Skin of body (tissue), 3 donors: ENCODE measurements at places on chromosomes 6 and 20. TPM values are rescaled to one million over a fixed set of nuclear protein-coding genes. Genes with fewer than 3 reads are reported as not detected.
A peak's percentile ranks its signal among the peaks of the same experiment; 100 is the strongest.

DZANK1 gene
- 1.7 TPM for total RNA-seq

DNA sequence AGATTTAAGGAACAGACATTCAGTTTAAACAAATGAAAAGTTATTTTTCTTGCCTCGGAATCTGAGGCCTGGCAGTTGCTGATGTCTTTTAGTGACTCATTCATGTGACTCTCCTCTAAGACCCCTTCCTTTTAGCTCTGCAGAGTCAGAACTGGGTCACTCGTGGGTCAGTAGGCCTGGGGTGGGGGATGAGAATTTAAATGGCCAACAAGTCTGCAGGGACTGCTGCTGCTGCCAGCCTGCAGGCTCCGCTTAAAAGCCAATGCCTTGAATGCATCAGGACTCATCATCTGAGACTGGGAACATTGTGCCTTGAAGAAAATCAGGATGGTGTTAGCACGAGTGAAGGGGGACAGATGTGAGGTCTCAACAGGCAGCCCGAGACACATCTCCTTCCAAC is 404.3 kb downstream of the CDH26 start:
- no peak for DNase-seq

DNA sequence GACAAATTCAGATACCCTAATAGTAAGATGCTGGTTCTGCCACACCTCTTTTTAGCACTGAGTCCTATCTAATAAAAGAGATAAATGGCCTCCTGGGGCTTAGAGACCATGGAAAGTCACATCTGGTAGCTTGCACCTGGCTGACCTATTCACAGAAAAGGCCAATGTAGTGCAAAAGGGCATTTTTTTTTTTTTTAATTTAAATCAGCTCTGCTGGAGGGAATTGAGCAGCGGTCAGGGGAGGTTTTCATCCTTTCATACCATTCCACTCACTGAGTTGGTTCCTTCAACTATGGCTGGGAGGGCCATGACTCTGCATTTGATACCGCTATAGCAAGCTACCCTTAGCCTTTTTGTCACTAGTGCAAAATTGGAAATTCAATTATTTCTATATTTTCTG is 20.1 kb upstream of the HS3ST5 start:
- no peak for DNase-seq

GRCh38 chr20:4445784-4446183 is 275.9 kb upstream of the PRND start:
- DNase-seq = peak; percentile 46

DNA sequence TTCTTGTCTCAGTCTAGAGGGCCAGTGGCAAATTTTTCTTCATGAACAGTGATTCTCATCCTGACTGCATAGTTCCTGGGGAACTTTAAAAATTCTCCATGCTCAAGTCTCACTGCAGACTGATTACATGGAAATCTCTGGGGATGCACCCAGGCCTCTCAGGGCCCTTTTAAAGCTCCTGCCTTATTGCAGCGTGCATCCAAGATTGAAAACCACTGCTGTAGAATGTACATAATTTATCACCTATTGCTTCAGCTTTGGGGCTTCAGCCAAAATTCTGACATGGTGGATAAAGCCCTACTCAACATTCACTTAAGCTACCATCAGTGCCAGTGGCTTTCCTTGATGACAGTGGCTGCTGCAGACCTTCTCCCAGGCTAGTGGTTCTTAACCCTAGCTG is 143.8 kb downstream of the BTBD3 start:
- DNase-seq = no peak

- no peak for DNase-seq
Measured at GRCh38 chr20:34680586-34681175, 3.8 kb upstream of the PIGU start.

TMEM244 gene
- total RNA-seq = 4.2 TPM

DNA sequence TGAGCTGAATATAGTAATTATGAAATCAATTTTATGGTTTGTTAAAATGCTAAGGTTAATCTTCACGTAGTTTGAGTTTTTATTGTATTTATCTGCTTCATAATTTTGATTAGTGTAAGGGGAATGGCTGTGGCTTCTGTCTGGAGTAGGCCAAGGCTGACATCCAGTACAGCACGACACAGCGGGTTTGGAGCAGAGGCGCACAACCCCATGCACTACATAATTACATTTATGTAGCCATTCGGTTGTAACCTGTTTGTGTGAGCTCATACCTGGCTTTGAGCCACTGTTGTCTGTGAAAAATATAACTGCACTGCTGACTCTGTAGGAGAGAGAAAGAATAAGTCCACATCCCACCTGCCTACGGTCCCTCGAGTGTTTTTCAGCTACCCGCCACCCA is 615.5 kb downstream of the EYS start:
- no peak for DNase-seq

GRCh38 chr6:136701045-136701444 is 91.2 kb downstream of the MAP3K5 start:
- DNase-seq = no peak

DNA sequence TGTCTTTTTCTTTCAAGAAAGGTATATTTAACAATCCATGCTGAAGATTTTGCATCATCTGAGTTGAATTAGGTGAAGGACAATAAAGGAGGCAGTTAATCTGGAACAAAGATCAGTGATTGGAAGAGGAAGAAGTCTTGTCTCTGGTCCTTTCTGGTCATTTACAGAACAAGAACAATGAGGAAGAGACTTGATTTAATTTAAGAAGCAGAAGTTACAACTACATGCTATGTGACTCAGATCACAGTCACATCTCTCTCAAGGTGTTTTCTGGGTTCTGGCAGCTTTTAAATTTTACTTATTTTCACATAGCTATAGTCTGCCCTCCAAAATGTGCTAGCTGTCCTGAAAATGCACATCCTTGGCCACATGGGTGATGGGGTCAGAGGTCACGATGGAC is 53.5 kb upstream of the DEK start:
- DNase-seq = no peak

GRCh38 chr6:149079911-149080491 is 237.5 kb upstream of the TAB2 start:
- peak; percentile 32 for DNase-seq

GRCh38 chr6:56507517-56507916 is 135.2 kb downstream of the DST start:
- DNase-seq = no peak

- DNase-seq = peak; percentile 76
Measured at GRCh38 chr6:24919056-24919892, 16.5 kb downstream of the RIPOR2 start.

CSTF1 gene
- total RNA-seq = 23.0 TPM

GRCh38 chr6:6825193-6825784 is 236.8 kb downstream of the LY86 start:
- no peak for DNase-seq

GRCh38 chr20:40953856-40954255 is 74.8 kb upstream of the TOP1 start:
- no peak for DNase-seq

ANGPT4 gene
- 0.10 TPM for total RNA-seq

- no peak for DNase-seq
Measured at GRCh38 chr20:43415661-43416430, 41.9 kb upstream of the SRSF6 start.

ADGRB3 gene
- 3.3 TPM for total RNA-seq

DNA sequence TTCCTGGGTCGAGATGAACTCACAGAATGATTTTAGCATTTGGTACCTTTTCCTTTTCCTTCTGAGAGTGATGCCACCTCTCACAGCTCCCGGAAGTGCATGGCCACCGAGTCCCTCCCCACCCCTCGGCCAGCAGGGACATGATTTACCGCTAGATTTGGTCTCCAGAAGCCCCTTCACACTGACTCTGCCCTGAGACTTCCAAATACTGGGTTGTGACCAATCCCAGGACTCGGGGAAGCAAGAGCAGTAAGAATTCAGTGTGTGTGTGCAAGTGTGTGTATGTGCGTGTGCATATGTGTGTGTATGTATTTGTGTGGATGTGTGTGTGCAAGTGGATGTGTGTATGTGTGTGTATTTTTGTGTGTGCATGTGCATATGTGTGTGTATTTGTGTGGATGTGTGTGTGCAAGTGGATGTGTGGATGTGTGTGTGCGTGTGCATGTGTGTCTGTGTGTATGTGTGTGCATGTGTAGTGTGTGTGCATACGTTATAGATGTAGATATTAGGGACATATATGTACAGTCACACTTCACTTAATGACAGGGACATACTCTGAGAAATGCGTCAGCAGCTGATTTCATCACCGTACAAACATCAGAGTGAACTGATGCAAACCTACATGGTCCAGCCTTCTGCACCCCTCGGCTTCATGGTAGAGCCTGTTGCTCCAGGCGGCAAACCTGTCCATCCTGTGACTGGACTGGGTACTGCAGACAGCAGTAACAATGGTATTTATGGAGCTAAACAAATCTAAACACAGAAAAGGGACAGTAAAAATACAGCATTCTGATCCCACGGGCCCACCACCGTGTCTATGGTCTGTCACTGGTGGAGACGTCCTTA is 374.5 kb downstream of the TAF4 start:
- DNase-seq = no peak

UNC93A gene
- total RNA-seq = 0.69 TPM

TSHZ2 gene
- total RNA-seq = 10.1 TPM

DNA sequence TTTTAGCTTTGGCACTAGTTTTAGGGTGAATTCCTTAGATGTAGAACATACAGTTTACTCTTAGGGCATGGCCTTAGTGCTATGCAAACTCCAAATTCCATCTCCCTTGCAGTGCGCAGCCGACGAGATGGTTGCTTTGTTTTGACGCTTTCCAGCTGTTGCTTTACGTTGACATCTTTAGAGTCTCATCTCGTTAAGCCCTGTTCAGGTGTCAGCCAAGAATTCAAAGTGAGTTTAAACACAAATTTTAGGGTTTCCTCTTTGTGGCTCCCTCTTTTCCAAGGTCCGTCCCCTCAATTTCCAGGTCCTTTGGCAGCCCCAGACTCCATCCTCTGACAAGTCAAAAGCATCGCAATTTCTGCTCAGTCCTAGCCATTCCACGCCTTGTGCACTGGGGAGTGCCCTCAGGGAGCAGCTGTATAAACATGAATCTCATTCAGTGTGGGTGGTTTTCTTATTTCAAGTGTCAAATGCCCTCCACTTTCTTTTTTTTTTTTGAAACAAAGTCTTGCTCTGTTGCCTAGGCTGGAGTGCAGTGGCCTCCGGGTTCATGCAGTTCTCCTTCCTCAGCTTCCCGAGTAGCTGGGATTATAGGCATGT is 14.1 kb upstream of the MAK start:
- DNase-seq = no peak
